NCI-H1105 (cell line): ENCODE measurements at places on chromosomes 1 and 21.

GRCh38 chr1:92536980-92537884 is 50.5 kb upstream of the GFI1 start:
- no peak for DNase-seq

GRCh38 chr1:88104236-88104635 is 579.8 kb upstream of the PKN2 start:
- DNase-seq = no peak

DNA sequence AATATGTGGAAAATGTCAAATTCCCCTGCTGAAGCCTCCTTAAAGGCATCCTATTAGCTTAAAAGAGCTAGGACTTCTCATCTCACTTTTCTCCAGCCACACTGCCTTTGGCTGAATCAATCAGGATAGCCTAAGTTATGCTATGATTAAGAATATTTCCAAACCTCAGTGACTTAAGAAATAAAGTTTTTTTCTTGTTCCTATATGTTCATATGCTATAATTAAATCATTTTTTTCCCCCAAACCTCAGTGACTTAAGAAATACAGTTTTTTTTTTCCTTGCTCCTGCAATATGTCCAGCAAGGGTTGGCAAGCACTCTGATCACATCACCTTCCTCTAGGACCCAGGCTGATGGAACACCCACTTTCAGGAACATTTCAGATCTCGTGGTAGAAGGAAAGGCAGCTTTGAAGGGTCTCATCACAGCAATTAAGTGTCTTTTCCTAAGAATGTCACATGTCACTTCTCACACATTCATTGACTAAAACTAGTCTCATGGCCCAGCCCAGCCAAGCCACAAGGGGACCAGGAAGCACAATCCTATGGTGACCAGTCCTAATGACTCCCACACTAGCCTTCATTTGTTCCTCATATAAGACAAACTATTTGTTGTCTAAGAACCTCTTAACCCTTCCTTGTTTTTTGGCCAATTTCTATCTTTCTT is 6.3 kb upstream of the JUN start:
- no peak for DNase-seq

GRCh38 chr21:31514598-31514997 is 144.9 kb upstream of the SOD1 start:
- no peak for DNase-seq

- DNase-seq = no peak
Observed at GRCh38 chr1:96682056-96682455, 39.5 kb upstream of the PTBP2 start.
